Dermis blood vessel endothelial cell (primary cell): ENCODE measurements at places on chromosomes 4 and X. TPM values are rescaled to one million over a fixed set of nuclear protein-coding genes. Genes with fewer than 3 reads are reported as not detected.

- peak; percentile 49 for DNase-seq
Observed at GRCh38 chr4:105709081-105709450, 482 bp downstream of the GSTCD start.

- no peak for DNase-seq
Observed at GRCh38 chr4:25449270-25449669, 72.2 kb downstream of the ANAPC4 start.

DNA sequence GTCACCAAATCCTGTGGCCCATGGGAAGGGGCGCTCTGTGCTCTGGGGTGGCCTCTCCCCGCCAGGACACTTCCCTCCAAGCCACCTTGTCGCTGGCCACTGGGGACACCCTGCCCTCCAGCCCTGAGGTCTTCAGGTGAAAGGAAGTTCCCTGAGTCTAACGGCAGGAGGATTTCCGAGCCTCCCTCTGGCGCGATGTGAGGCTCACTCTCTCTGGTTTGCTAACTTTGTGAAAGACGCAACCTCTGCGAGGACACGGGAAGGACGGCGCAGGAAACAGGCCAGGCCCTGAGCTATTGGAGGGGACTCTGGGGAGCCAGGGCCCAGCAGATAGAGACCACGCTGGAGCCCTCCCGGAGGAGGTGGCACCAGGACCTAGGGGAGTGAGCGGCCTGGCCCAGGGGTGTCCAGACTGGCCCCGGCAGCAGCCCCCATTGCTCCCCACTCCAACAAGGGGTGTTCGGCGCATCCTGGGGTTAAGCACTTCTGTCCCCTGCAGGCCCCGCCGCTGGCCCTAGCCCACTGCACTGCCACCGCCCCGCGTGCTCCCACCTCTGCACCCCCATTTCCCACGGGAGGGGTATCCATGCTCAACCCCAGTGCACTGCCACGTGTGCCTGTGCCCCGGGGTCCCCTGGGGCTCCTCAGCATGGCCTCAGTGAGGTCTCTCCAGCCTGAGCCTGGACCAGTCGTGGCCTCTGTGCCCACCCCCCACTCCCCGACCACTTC is 72.2 kb upstream of the MXD4 start:
- DNase-seq, result no peak

- no peak for DNase-seq
Observed at GRCh38 chr4:182206916-182207315, 36.3 kb upstream of the TENM3 start.

- DNase-seq, result peak; percentile 59
Observed at GRCh38 chr4:18077808-18078207, 56.3 kb upstream of the LCORL start.

- no peak for DNase-seq
Observed at GRCh38 chr4:185685804-185686203, 126.2 kb downstream of the SORBS2 start.

DNA sequence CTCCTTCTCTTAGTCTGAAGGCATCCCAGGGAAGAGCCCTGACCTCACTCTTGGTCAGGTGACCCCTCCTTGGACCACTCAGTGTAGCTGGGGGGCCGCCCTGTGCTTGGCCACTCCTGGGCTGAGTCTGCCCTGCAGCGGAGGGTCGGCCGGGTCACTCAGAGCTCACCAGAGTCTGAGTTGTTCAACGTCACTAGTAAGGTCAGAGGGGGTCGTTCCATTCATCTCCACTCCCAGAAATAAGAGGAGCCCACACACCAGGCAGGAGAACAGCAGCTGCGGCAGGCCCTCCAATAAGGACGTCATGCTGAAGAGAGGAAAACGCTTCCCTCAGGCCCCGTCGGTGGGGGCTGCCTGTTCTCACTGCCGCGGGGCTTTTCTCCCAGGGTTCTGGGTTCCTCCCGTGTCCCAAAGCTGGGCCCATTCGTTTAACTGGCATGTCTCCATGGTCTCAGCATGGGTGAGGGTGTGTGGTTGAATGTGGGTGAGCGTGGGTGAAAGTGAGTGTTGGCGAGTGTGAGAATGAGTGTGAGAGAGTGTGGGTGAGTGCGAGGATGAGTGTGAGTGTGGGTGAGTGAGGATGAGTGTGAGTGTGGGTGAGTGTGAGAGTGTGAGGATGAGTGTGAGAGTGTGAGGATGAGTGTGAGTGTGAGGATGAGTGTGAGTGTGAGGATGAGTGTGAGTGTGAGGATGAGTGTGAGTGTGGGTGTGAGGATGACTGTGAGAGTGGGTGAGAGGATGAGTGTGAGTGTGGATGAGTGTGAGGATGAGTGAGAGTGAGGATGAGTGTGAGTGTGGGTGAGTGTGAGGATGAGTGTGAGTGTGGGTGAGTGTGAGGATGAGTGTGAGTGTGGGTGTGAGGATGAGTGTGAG is 47.7 kb downstream of the ING2 start:
- DNase-seq, result no peak

- no peak for DNase-seq
Observed at GRCh38 chrX:21374994-21375707, 933 bp downstream of the CNKSR2 start.

DNA sequence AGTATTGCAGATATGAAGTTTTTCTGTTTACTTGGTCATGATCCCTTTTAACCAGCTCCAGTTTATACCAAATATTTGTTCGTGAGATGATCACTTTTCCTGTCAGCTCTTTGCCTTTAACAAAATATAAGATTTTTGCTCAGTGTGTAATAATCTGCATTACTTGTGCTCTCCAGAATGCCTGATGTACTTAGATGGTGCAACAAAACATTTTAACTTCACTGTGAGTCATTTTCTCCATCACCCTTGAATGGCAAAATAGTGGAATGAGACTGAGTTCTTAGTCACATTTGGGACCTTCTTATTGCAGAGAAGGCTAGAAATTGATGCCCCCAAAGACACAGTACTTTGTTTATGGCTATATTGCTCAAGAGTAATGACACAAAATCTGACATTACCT is 252.0 kb downstream of the FRMPD4 start:
- DNase-seq, result no peak

- no peak for DNase-seq
Observed at GRCh38 chr4:184755278-184755677, 21.4 kb upstream of the CENPU start.

DNA sequence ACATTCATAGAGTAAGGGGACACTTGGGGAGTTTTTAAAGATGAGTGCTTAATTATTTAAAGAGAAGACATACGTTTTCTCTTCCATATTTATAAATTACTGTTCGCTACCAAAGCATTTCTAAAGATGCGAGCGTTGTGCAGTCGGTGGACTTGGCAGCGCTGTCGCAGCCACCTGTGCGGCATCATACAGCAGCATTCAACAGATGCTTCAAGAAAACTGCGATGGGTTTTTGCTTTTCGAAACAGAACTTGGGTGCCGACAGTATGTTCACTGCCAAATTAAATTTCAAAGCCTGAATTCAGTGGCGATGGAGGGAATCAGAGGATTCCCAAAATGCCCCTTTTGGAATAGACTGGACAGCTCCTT is 1.6 kb upstream of the HTR2C start:
- DNase-seq, result no peak

- peak; percentile 20 for DNase-seq
Observed at GRCh38 chrX:72003811-72004750, 93.4 kb downstream of the NHSL2 start.

DNA sequence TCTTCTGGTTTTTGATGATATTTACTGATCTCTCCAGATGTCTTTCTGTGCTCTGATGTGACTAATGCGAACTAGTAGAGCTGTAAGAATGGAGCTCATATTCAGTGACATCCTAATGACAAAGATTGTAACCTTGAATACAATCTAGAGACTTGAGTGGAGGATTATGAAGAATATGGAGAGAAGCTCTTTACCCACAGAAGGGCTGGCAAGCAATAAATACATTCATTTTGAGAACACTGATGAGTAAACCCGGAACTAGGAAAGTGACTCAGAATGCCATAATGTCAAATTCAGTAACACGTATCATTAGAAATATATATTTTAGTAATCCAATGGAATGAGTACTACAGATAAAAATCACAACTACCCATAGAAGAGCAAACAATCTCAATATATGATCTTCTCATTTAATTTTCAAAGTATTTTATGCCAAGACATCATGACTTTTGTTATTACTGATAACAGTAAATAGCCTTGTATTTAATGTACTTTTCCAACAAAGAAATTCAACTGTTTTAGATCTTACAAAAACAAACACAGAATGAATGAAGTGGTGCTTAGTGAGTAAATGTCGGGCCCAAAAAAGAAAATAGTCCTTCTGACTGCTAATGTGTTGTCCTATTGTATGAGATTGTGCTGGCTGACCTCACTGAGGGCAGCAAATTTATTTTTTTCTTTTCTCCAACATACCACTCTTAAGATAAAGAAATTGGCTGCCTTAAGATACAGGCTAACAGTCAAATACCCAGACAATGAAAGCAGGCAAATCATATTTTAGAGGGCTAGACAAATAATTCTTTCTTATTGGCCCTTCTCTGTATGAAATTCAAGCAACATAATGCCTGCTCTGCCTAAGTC is 49.2 kb upstream of the HDAC8 start:
- DNase-seq, result peak; percentile 60

DNA sequence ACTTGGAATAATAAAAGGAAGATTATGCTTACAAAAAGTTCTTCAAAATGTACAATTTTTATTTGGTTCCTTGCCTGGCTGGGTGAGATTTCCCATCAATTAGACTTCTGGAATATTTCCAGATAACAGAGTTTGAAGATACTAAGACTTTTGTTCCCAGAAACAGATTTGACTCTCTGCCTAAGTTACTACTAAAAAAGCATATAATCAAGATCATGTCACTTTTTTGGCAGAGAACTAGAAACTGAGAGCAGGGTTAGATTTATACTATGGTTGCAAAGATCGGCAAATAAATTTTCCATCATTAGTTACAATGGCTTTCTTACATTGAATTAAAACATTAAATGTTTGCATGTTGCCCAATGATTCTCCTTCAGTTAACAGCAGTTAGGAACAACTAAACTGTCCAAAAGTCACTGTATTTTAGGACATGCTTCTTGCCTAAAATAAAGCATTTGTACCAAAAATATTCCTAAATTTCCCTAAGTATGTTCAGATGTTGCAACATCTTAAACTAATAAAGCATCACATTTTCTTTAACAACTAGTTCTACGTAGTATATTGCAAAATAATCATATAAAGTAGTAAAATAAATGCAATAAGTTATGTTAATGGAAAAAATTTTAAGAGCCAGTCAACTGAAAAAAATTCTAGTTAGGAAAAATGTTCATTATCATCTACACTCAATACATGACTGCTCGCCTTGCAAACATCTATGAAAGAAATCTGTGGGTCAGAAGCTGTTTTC is 73.0 kb downstream of the SEC24D start:
- no peak for DNase-seq

- no peak for DNase-seq
Observed at GRCh38 chrX:130861462-130861861, 41.5 kb downstream of the ENOX2 start.

DNA sequence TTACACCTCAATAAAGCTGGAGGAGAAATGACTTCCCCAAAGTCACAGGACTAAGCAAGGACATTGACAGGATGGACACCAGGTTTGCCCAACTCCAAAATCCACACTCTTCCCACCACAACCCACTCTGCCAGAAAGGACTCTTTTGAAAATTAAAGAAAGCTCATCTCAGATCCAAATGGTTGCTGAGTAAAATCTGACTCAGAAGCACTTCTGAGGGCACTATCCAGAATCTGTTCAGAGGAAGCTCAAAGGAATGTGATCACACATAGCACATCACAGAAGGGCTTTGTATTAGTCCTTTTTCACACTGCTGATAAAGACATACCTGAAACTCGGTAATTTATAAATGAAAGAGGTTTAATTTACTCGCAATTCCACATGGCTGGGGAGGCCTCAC is 155.5 kb downstream of the RAB28 start:
- DNase-seq, result no peak

DNA sequence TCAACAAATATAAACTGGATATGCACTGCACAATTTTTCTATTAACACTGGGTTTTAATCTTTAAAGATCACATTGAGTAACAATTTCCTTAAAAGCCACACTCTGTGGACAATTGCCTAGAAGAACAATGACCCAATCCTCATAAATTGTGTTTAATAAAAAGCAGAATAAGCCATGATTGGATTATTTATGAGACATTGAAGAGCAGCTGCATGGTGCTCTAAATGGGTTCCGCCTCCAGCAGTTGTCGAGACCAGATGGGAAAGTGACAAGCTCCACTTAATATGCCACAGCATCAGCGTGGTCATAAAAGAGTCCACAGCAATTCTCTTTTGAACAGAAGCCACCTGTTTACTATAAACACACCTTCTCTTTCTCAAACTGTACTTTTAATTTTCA is 635.2 kb upstream of the FRG1 start:
- DNase-seq, result no peak

DNA sequence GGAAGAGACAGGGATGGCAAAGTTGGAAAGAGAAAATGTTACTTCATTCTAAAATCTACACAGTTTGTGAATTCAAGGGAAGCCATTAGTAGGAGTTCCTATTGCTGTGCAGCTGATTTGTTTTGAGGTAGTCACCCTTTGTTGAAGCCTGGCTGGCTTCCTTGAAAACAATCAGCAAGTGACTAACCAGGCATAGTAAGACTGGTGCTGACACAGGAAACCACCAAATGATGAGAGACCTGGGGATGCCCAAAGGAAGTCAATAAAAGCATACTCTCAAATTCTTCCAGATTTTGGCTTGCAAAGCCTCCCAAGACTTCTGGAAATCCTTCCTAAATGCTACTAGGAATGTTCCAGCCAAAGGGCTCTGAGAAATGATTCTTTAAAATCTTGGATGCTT is 23.9 kb upstream of the PRDM8 start:
- DNase-seq, result peak; percentile 61

DNA sequence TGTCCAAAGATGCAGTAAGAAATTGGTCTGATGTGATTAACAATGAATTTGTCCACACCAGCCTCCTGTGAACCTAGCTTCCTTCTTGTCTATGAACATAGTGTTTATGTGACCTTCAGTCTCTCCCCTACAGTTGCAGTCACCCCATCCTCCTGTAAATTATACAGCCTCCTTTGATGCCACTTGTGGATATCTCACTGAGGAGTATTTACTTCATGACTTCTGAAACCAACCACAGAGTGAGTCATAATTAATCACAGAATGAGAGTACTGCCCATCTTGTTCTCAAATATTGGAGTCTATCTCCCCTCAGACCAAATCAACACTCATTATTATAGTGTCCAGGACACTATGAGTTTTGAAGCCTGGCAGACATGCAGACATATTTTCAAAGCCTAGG is 27.3 kb upstream of the XAGE2 start:
- no peak for DNase-seq

DNA sequence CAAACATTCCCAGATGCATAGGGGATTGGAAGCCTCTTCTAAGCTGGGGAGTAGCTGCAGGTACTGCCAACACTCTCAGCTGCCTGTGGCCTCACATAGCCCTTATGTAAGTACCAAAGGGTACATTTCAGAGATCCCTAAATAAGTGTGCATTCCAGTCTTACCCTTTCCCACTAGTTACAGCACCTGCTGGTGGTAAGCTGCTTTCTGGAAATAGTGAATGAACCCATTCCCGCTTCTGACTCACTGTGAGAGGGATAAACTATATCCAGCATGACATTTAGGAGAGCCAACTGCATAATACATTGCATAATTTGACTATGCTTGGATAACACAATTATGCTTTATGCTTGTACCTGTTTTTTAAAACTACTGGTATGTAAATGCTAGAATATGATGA is 149.0 kb downstream of the FAM13A start:
- no peak for DNase-seq

The CNKSR2 gene
- 0.17 TPM in 1 of 2 replicates, not detected in the other for total RNA-seq

The EGF gene
- under 0.01 and 1.0 TPM in 2 replicates for total RNA-seq

The PF4V1 gene
- 0.34 TPM in 1 of 2 replicates, not detected in the other for total RNA-seq

The ARMCX6 gene
- 39.2 and 42.0 TPM in 2 replicates for total RNA-seq

The CT83 gene
- not detected in 2 replicates for total RNA-seq

The FMR1NB gene
- not detected in 2 replicates for total RNA-seq

The GATA1 gene
- total RNA-seq, result not detected in 2 replicates

The SSX3 gene
- total RNA-seq, result not detected in 2 replicates

The DDX53 gene
- total RNA-seq, result not detected in 2 replicates

The EVC2 gene
- 8.7 and 11.9 TPM in 2 replicates for total RNA-seq

The CASK gene
- 32.3 and 51.1 TPM in 2 replicates for total RNA-seq

The TASL gene
- not detected in 2 replicates for total RNA-seq
